NCI-H2029 treated with DMSO at 0.1 percent for 48 hours (cell line): ENCODE measurements at places on chromosomes 11 and 22.
A peak's percentile ranks its signal among the peaks of the same experiment; 100 is the strongest.

DNA sequence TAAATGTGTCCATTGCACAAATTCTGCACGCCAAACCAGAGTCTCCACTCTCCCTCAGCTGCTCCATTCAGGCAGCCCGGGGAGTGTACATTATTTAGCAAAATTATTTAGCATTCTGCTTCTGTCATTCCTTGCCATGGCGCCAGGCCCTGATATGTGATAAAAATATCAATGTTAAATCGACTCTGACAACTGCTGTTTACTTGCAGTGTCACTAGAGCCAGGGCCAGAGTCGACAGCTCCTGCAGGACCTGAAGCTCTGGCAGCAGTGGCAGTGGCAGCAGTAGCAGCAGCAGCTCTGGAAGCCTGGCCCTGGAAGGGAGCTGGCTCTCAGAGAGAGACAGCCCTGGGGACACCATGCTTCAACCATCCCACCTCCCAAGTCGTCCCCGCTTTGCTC lies 224.5 kb downstream of the BUD13 start:
- DNase-seq: no peak

GRCh38 chr11:94897330-94897768 lies 76.0 kb downstream of the CWC15 start:
- peak; percentile 37 for DNase-seq

DNA sequence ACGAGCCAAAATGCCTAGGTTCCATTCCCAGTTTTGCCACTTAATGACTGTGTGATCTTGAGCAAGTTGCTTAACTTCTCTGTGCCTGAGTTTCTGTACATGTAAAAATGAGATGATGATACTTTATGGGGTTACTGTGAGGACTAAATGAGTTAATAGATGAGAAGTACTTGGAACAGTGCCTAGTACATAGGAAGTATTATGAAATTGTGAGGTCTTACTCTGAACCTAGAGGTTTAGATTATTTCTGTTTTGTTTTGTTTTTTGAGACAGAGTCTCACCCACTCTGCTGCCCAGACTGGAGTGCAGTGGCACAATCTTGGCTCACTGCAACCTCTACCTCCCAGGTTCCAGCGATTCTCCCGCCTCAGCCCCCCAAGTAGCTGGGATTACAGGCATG lies 227.0 kb upstream of the POU2AF2 start:
- DNase-seq: no peak

- no peak for DNase-seq
Observed at GRCh38 chr11:1308743-1309497, 512 bp downstream of the TOLLIP start.

- no peak for DNase-seq
Observed at GRCh38 chr22:33240888-33241475, 182.8 kb upstream of the SYN3 start.

GRCh38 chr22:41123151-41123550 lies 30.8 kb downstream of the EP300 start:
- DNase-seq: no peak

GRCh38 chr22:30514252-30514651 lies 8.8 kb upstream of the SEC14L4 start:
- DNase-seq: no peak

DNA sequence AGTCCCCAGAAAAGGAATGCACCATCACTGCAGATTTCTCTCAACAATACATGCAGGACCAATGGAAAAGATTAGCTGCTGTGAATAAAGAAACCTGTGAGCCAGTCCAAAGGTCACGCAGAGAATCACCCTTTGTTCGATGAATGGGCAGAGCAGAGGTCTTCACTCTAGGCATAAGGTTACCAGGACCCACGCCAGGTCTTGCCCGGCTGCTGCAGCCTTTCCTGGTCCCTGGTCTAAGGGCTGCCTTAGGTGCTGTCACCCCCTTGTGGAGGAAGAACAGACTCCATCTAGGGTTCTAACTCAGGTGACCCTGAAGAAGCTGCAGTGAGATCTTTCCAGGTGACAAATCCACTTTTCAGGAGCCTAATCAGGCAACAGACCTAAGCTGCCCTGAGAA lies 29.0 kb upstream of the NAP1L4 start:
- DNase-seq: no peak

DNA sequence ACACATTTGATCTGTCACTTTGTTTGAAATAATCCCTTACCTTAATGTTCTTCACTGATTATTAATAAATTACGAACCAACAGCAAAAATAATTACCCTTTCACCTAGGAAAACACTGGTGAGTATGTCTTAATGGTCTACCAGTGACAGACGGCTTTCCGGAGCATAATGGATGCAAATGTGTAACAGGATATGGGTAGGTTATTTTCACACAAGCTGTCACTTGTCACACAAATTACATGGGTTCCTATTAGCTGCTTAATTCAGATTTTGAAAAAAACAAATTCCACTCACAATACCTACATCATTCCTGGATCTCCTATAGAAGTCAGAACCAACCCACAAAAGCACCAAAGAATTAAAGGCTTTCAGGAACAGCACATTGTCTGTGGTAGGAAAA lies 127.9 kb downstream of the WT1 start:
- DNase-seq: no peak

- DNase-seq: no peak
Observed at GRCh38 chr11:73586791-73587190, 11.1 kb downstream of the FAM168A start.

GRCh38 chr22:28819253-28820096 lies 19.1 kb upstream of the XBP1 start:
- DNase-seq: no peak
